ENCODE measurements at places on chromosomes 7 and 10.

GRCh38 chr7:76347710-76348109 is 11.1 kb downstream of the YWHAG start:
- no peak for DNase-seq

DNA sequence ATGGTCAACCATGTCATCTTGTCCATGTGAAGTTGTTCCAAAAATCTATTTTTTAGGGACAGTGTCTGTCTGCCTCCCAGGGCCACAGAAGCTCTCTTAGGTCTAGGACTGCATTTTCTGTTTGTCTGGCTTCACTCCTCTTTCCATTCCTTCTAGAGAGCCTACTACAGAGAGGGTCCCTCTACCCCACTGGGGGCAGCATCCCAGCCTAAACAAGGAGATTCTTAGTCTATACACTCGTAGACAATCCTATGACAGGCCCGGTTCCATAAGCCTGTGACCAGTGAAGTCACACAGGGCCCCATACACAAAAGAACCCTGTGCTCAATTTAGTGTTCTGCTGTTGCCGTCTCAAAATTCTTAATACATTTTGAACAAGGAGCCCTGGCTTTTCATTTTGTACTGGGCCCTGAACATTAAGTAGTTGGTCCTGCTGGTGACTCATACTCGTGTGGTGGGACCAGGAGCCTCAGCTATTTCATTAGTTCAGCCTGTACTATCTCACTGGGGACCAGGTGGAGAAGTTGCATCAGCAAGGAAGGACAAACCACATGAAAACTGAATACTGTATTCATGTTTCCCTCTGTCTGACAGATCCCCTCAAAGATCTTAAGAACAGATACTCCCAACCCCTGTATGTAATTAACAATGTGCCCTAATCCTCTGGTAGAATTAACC is 23.5 kb upstream of the FAM180A start:
- no peak for DNase-seq

- DNase-seq: peak; percentile 24
These were observed at the start of gene PTN for GRCh38 chr7:137343281-137343841. TSS of gene PTN (minus strand) at chr7:137343733. CDS start at chr7:137254973, 88,760 bp downstream.

GRCh38 chr10:96295475-96295874 is 8.8 kb upstream of the DNTT start:
- no peak for DNase-seq

- no peak for DNase-seq
These were observed 128.9 kb downstream of the NRCAM start for GRCh38 chr7:108327353-108327752.

GRCh38 chr10:1199897-1200721 is 143.9 kb downstream of the WDR37 start:
- DNase-seq: no peak

GRCh38 chr7:112566442-112567324 is 85.9 kb downstream of the LSMEM1 start:
- DNase-seq: no peak

DNA sequence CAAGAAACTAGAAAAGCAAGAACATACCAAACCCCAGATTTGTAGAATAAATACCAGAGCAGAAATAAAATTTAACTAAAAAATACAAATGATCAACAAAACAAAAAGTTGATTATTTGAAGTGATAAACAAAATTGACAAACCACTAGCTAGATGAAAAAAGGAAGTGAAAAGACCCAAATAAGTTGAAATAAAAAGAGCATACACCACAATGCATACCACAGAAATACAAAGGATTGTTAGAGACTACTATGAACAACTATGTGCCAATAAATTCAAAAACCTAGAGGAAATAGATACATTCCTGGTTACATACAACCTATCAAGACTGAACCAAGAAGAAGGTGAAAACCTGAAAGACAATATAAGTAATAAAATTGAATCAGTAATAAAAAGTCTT is 333.4 kb downstream of the SH2D4B start:
- DNase-seq: no peak

DNA sequence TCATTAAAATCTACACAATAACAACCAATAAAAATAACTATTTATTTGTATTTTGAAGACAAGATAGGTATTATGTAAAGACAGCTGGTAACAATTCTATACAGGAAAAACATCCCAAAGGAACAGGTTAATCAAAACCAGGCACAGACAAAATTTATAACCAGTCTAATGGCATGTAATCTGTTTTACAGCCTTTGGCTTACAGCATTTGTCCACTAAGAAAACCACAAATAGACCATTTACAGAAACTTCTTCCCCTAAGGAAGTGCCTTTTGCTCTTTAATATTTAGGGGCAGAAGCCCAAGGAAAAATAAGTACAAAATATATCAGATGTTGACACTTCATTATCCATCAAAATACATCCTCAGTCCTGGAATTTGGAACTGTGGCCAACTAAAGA is 65.0 kb downstream of the SVIL start:
- no peak for DNase-seq

GRCh38 chr7:27920281-27920946 is 180.5 kb downstream of the TAX1BP1 start:
- no peak for DNase-seq

DNA sequence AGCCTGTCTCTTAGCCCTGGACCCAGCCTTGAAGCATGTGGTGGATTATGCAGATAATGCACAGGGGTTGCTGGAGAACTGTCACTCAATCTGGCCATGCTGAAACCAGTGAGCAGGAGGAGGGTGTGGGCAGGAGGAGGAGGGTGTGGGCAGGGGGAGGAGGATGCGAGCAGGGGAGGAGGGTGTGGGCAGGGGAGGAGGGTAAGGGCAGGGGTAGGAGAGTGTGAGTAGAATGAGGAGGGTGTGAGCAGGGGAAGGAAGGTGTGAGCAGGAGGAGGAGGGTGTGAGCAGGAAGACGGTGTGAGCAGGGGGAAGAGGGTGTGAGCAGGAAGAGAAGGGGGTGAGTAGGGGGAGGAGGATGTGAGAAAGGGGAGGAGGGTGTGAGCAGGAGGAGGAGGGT is 18.8 kb downstream of the CAMK2B start:
- peak; percentile 9 for DNase-seq

- no peak for DNase-seq
These were observed 1.5 kb downstream of the FRAT1 start for GRCh38 chr10:97320480-97321031.

- peak; percentile 24 for DNase-seq
These were observed 34.7 kb downstream of the ANXA11 start for GRCh38 chr10:80170641-80171040.

- DNase-seq: no peak
These were observed 33.1 kb upstream of the NEUROD6 start for GRCh38 chr7:31373337-31374289.

GRCh38 chr10:131762789-131763696 is 137.8 kb upstream of the PPP2R2D start:
- DNase-seq: no peak

DNA sequence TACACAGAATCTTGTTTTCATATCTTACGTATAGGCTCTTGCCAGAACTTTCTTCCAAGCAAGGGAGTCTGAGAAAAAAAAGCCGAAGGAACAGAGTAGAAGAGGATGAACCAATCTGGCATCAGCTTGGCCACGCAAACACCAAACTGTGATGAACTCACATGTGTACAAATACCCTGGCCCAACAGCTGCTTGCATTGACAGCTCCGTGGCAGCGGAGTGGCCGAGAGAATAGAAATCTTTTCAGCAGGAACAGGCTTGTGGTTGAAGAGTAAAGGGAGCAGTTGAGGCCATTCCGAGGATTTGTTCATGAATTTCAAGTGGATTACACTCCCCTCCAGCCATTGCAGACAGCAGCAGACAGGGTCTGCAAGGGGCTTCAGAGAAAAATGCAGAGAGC is 173.8 kb upstream of the PLXNA4 start:
- DNase-seq: no peak

- DNase-seq: no peak
These were observed 757 bp downstream of the RAB19 start for GRCh38 chr7:140404565-140405065.

DNA sequence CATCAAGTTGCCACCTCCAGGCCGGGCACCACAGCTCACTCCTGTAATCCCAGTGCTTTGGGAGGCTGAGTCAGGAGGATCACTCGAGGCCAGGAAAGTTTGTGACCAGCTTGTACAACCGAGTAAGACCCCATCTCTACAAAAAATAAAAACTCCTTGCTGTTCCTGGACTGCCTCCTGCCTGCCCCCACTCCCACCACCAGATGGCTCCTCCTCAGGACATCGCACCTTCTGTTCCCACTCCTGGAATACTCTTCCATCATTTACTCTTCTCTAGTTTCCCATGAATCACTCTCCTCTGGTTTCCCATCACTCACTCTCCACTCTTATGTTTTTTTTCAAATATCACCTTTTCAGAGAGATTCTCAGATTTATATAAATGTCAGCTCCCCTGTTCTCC is 540.7 kb downstream of the CALN1 start:
- DNase-seq: no peak

DNA sequence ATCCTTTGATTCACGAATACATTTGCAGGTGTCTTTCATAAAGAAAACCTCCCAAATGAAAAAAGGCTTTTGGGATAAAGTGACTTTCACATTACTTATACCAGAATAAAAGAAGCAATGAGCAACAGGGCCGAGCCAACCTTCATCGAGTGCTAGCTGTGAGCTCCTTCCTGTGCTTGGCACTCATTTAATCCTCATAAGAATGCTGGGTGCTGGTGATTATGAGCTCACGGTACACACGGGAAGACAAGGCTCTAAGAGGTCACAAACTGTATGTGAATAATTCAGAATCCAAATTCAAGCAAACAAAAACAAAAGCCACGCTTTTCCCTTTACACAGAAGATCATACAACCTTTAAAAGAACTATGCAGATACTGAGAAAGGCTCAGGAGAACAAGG is 156.2 kb downstream of the COBL start:
- DNase-seq: no peak

GRCh38 chr10:79007421-79008319 is 61.1 kb upstream of the ZMIZ1 start:
- no peak for DNase-seq

- DNase-seq: no peak
These were observed 93.7 kb upstream of the DNAAF5 start for GRCh38 chr7:632831-633210.

- no peak for DNase-seq
These were observed 196.2 kb downstream of the TAX1BP1 start for GRCh38 chr7:27936047-27936767.

GRCh38 chr10:71964743-71965515 is 734 bp downstream of the CHST3 start:
- DNase-seq: peak; percentile 33

DNA sequence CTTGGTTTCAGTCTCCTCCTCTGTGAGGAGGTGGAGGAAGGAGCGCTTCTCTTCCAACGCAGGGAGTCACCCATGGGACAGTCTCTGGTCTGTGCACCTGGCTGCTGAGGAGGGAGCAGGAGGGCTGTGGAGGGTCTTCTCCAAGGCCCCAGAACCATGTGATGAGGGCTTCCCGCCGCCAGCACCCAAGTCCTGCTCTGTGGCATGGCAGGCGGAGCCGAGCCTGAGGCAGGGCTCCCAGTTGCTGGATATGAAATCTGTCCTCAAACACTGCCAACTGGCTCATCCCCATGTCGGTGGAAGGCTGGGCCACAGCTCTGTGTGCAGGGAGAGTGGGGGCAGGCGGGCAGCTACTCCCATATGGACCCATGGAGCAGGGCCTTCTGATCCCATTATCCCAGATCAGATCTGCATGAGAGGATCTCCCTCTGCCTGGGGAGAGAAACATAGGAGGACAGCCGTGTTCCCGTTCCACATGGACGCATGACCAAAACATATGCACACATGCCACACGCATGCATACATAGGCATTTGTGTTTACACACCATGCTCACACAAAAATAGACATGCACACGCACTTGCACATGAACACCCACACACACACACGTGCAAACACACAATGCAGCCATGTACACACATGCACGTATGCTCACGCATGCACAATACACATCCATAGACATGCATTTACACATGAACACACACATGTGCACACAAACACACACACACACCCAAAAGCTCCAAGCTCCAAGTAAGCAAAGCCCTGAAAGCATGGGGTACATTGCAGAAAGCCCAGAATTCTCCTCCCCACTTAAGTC is 38.8 kb upstream of the EN2 start:
- no peak for DNase-seq

DNA sequence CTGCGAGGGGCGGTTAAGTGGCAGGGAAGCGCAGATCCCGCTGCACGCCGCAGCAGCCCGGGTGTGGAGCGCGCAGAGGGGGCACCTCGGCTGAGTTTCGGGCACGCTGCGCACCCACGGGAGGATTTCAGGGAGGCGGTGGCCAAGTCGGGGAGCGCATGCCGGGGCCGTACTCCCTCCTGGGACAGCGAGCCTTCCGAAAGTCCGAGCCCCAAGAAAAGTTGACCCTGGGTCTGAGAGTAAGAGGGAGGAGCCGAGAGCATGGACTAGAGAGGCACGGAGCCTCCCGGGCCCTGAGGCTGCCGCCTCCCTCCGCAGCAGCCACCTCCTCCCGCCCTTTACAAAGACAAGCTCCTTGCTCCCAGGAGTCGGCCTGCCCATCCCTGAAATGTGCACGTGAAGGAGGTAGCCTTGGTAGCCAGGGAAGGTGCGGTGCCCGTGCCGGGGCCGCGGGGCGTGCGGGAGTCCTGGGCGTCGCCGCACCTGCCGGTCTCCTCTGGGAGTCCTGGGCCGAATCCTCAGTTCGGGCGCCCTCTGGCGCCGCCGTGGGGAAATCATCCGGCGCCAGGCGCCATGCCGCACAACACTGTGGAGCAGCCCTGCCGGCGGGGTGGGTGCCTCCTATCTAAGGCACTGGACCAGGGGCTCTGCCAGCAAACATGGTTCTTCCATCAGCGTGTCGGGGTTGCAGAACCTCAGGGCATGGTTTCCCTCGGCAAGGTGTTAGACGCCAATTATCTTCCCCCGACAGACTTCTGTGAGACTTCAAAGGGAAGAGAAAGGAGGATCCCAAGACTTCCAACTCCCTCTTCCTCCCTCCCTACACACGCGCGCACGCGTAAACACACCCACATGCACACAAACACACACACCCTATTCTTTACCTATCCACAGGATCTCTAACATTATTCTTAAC is 104.0 kb downstream of the TRIL start:
- DNase-seq: peak; percentile 54

DNA sequence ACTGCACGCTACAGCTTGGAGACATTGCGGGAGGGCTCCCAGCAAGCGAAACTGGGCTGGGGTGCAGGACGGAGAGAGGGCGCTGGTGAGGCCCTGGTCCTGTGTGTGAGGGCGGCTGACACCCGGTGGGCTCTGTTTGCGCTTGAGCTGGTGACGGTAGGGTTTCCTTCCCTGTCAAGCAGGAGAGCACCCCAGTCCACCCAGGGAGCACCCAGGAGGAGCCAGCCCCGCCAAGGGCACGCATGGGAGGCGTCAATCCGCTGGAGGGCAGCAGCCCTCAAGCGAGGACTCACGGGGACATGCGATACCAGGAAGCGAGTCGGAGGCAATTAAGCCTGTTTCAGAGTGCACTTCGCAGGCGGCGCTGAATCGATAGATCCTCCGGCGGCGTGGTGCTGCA is 109.4 kb downstream of the MAD1L1 start:
- DNase-seq: no peak

DNA sequence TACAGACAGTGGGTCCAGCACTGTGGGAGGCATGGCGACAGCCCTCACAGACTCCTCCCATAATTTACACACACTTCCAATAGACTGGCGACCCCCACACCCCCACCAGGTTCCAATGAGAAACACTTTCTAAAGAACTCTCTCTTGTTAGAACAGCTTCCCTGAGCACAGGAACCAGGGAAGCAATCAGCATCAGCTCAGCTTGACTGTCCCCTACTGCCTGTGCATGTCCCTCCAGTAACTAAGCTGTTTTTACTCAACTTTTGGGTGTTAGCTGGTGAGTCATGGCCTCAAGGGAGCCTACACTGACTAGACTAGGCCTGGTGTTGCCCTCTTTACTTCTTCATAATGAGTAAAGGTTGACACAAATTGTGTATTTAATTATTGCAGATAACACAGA is 32.6 kb upstream of the HERPUD2 start:
- DNase-seq: no peak
